ENCODE measurements at places on chromosomes 4 and X.

GRCh38 chr4:25171201-25171865, 11.1 kb upstream of the SEPSECS start:
- no peak for DNase-seq

DNA sequence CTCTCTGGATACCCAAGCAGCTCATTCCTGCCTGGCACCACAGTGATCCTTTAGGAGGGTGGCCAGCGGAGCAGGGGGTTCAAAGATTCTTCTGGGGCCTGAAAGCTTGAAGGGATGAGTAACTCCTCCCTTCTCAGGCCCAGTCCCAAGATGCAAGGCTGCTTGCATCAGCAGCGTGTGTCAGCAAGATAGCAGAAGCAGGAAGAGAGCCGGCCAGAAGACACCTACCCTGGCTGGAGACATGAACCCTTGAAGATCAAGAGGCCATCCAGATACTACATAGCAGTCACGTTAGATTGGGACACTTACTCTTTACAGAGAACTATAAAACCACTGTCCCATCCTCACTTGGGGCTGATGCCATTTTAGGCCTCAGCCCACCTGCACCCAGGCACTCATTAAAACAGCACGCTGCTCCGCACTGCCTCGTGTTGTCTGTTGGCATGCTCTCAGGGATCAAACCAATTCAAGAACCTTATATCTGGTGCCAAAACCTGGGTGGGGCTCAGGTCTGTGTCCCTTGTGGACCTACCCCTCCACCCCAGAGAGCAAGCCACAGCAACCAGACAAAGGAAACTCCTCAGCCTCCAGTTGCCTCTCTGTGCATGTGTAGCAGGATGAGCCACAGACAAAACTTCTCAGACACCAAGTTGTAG, 6.5 kb downstream of the UGT2B17 start:
- DNase-seq: no peak

GRCh38 chr4:158729716-158730559, 6.7 kb upstream of the PPID start:
- no peak for DNase-seq

- no peak for DNase-seq
Observed at GRCh38 chr4:112813790-112814189, 176.8 kb downstream of the LARP7 start.

DNA sequence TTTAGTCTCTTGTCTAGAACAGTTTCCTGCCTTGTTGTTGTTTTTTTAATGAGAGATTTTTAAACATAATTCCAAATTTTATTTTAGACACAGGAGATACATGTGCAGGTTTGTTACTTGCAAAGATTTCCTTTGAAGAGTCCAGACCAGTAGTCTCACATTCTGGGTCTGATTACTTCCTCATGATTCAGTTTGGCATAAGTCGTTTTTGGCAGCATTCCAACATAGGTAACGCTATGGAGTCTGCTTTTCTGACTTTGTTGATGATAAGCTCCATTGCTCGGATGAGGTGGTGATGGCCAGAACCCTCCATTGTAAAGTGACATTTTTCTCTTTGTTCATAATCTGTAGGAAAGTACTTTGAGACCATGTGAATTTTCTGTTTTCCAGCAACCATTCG, 74.7 kb downstream of the CLCN4 start:
- no peak for DNase-seq

- DNase-seq: no peak
Observed at GRCh38 chrX:18415386-18415785, 10.0 kb upstream of the CDKL5 start.

DNA sequence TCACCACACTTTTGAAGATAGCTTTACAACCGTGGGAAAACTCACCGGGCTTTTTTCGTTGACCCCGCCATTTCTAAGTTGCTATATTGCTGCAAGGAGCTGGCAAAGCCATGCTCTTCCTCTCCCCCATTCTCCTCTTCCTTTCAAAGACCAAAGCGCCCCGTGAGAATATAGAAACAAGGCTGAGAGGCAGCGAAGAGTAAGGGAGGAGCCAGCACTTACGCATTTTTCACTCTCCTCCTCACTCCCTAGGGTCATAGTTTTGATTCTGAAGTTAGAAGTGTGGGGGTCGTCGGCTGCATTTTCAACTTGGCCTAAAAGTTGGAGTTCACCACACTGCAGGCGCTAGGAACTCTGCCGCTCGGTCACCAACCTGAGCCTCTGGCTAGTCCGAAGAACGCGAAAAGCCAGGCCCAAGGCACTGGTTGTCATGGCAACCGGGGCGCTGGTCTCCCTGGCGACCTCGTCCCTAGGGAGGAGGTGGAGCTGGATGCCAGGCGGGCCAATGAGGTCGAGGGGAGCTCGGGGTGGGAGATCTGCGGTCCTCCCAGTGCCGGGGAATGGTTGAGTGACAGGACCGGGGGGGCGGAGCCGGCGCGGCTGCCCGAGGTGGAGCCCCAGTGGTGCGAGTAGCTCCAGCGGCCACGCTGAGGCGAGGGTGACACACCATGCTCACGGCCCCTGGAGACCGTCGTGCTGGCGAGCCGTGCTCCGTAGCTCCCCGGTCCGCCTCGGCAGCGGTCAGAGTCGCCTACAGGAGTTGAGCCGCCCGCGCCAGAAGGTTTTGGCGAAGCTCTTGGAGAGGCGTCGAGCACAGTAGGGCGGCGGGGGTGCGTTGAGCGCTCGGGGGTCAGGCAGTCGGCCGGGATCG, at the start of gene PTPN13:
PTPN13 (plus strand) TSS at position 628 of the 871 bp plus-strand sequence. CDS start 40,942 bp downstream, outside the sequence.
- DNase-seq: peak; percentile 66

- DNase-seq: no peak
Observed at GRCh38 chr4:15318621-15319348, 109.0 kb upstream of the C1QTNF7 start.

DNA sequence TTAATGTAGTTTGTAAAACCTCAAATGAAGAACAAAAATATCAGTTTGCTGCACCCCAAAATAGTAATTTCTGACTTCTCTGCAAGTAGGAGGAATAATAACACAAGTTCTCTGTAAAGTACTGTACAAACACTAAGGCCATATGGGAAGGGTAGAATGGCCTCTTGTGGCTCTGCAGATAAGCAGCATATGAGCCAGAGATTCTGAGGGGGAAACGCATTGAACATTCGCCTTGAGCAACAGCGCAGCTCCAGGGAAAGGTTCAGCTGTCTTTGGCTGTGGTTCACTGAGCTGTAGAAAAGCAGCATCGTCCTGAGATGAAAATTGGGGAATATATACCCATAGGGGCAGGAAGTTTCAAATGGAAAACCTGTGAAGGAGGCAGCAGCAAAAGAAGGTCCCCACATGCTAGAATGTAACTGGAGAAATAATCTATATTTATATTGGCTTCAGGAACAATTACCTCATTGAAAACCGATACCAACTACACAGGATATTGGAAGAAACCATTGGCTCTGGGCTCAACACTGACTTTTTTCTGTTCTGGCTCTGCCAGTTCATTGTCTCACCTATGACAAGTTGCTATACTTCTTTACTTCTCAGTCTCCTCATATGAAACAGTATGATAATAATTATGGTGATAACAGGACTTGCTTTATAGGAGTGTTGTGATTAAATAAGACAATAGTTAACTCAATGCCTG, 357.6 kb upstream of the CPEB2 start:
- no peak for DNase-seq

GRCh38 chr4:156138781-156139280, 185.2 kb upstream of the CTSO start:
- no peak for DNase-seq

GRCh38 chr4:26936284-26937065, 75.8 kb downstream of the STIM2 start:
- DNase-seq: no peak

DNA sequence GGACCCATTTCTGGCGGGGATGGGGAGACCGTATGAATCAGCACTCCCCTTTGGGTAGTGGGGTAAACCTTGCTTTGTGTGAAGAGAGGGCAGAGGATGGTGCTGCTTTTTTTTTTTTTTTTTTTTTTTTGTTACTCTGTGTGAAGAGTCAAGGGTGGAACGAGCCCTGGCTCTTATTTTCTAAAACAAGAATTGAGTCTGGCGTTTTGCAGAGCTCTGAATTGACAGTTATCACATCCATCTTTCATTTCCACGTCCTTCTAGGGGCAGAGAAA, 1.2 kb downstream of the SLAIN2 start:
- DNase-seq: no peak

DNA sequence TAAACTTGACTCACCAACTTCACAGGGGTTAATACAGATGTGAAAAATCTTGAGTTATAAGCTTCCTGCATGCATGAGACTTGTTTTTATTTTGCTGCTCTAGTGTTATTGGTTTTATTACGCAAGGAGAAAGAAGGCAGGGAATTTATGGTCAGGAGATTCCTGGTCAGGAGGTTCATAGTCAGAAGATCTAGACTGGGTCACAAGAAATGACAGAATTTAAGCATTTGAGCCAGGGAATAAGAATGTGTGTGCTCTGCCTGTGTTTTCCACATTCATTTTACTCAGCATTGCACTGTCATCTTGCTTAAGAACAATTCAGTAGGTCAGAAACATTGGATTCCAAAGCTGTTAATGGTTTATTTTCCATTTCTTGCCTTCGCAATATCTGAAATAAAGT, 2522.1 kb downstream of the ARAP2 start:
- DNase-seq: no peak

- no peak for DNase-seq
Observed at GRCh38 chr4:105272002-105272401, 125.3 kb downstream of the TET2 start.

DNA sequence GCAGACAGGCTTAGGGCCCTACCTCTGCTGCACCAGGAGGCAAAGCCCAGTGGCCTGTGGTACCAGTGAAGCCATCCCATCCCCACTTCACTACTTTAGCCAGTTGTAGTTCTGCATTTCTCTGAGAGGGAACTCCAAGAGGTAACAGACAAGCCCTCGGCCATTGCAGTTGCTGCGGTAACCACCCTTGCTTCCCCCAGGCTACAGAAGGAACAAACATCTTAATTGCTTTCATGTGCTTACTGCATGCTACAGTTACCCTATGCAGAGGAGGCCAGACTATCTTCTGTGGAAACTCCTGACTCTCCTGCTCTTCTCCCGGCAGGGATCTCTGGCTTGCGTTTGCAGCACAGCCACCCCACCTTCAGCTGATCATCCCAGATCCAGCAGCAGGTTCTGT, 67.8 kb downstream of the SPIN4 start:
- no peak for DNase-seq

- DNase-seq: no peak
Observed at GRCh38 chr4:7089213-7089986, 21.5 kb upstream of the GRPEL1 start.

GRCh38 chr4:107740950-107741701, 21.1 kb upstream of the PAPSS1 start:
- no peak for DNase-seq

DNA sequence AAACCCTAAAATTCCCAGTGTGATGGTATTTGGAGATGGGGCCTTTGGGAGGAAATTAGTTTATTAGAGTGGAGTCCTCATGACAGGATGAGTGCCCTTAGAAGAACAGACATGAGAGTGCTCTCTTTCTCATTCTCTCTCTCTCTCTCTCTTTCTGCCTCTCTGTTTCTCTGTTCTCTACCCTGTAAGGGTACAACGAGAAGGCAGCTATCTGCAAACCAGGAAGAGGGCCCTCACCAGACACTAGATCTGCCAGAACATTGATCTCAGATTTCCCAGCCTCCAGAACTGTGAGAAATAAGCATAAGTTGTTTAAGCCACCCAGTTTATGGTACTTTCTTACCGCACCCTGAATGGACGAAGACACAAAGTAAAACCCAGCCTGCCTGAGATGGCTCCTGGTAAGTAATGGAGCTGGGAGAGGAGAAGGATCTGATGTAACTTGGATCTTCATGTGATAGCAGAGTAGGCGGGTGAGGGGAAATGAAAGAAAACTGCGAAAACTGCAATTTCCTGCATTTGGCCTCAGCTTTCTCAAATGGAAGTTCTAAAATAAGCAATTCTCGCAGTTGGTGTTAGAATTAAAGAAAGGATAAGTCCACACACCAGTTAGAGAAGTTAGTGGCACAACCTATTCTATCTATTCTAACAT, 8.7 kb upstream of the CDS1 start:
- no peak for DNase-seq

DNA sequence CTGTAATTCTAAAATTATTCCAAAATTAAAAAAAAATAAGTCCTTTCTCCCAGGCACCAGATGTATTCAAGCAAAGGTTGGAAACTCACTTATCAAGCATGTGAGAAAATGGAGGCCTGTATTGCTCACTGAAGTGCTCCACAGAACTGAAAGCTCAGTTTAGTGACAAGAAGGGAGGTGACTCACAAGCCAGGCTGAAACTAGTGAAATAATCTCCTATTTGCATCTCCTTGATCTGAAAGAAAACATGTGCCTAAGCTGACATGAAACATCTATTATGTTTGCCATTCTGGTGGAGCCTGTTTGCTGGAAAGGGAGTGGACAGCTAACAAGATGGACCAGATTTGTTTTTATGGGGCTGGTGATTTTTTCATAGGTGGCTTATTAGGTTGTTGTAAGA, 54.0 kb upstream of the AMELX start:
- DNase-seq: no peak
